ENCODE measurements at places on chromosomes 6 and 20.

- DNase-seq: no peak
Measured at GRCh38 chr20:49566401-49567364, 1.3 kb downstream of the PTGIS start.

DNA sequence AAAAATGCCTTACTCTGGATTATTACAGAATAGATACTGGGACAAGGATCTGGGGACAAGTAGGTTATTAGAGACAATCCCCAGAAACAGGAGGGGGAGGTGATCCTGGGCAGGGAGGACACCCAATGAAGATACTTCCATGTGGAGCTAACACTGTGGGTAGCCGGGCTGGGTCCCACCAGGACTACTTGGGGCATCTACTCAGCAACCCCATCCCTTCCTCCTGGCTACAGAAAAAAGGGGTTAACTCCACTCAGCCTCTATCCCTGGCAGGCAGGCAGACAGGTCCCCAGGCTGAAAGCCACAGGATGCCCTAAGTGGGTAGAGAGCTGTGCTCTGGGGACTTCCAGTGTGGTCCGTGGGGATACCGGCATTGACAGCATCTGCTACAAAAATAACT, 68.0 kb upstream of the NXT1 start:
- DNase-seq: no peak

- DNase-seq: no peak
Measured at GRCh38 chr6:154140743-154141142, 101.7 kb downstream of the OPRM1 start.

DNA sequence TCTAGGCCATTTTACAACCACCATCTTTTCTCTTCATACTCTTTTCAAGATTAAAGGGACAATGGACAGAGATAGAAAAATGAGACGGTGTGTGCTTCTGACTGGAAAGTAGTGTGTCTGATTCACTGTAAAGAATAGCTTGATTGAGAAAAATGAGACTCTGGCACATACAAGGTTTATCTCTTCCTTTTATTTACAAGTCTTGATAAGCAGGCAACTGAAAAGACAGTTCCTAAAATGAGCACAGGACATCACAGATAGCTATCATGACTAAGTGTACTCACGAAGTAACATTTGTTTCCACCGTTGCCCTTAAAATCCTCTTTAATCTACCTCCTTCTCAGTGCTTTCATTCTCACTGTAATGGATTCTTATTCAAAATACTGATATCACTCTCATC, 383.0 kb downstream of the TBC1D32 start:
- DNase-seq: no peak

GRCh38 chr6:130697995-130698535, 129.1 kb upstream of the SMLR1 start:
- peak; percentile 20 for DNase-seq

GRCh38 chr6:109314313-109314712, 68.0 kb downstream of the CD164 start:
- no peak for DNase-seq

- no peak for DNase-seq
Measured at GRCh38 chr6:56693246-56693607, 50.5 kb upstream of the DST start.
